ENCODE measurements at places on chromosomes 1 and 21.

DNA sequence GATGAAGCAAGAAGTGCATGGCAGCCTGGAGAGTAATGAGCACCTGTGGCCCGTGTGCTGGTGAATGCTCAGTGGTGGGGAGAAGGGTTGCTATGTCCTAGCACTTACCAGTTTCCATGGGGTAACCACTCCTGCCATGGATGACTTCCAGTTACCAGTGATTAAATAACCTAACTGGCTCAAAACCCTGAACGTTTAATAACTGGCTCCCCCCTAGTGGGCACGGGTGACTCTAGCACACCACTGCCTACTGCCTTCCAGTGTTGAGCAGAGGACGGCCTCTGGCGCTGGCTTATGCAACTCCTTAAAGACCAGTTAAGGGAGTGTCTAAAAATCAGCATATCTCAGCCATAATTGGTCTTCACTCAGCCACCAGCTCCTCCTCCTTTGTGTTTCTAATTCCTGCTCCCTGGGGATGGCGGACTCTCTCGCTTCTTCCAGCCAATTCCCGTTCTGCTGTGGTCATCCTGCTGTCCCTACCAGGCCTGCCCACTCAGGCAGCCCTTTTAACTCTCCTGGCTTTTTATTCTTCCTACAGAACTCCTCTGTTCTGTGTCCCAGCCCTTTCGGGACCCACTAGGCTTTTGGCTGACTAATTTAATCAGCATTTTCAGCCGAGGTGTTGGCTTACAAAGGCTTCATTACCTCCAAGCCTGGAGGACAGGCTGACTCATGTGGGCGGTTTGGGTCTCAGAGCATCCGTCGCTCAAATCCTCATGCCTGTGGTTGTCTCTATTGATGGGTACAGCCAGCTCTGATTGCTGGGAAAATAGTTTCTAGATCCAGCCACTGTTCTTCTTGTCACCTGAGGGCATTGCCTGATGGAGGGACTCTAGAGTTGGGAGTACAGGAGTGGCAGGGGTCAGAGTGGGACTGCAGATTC, 332.4 kb downstream of the CAMTA1 start:
- no peak for DNase-seq

DNA sequence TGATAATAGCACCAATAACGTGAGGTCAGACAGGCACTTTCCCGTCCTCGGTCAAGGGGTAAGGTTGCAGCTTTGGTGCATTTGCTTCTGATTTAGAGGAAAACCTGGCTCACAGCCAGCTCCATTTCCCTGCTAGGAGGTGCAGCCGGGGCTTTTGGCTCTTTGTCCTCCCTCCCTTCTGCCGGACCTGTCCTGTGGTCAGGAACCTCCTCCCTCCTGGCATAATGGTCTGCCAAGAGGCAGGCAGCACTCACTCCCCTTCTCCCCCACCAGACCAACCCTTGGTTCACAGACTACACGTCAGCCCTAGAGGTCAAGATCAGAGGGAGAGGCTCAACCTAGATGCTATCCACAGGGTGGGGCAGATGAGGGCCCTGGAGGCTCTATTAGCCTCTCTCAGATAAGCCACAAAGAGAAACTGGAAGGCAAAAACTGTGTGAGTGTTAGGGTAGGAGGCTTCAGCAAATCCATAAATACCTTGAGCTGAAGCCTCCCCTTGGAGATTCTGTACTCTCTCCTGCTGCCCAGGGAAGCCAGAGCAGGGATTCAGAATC, 64.8 kb downstream of the PLXNA2 start:
- no peak for DNase-seq

GRCh38 chr1:207805841-207806421, 54.1 kb downstream of the CD46 start:
- no peak for DNase-seq

DNA sequence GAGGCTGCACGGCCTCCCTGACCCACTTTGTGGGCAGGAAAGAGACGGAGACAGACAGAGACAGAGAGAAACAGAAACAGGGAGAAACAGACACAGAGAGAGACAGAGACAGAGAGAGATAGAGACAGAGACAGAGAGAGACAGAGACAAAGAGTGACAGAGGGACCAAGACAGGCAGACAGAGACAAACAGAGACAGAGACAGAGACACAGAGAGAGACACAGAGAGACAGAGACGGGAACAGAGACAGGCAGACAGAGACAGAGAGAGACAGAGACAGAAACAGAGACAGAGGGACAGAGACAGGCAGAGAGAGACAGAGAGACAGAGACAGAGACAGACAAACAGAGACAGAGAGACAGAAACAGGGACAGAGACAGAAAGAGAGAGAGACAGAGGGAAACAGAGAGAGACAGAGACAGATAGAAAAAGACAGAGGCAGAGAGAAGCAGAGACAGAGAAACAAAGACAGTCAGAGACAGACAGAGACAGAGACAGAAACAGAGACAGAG, 3.1 kb downstream of the COL6A1 start:
- DNase-seq, result no peak

DNA sequence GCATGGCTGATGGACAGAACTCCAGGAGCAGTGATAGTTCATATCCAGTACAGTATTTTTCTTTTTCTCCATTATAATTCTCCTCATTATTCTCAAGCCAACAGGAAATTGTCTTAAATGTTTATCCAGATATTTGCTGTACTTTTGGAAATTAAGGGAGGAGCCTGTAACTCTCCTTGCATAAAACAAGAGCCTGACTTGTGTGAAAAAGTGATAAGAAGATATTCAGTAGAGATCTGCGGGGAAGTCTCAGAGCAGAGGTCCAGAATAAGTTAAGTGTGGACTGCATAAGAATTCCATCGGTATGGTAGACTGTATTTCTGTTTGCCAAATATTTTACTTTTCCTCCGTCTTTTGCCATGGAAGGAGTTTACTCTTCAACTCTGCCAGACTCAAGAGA, 70.2 kb downstream of the BACH1 start:
- DNase-seq, result no peak

- DNase-seq, result no peak
These were observed 169.2 kb upstream of the LMO4 start for GRCh38 chr1:87159378-87159915.

DNA sequence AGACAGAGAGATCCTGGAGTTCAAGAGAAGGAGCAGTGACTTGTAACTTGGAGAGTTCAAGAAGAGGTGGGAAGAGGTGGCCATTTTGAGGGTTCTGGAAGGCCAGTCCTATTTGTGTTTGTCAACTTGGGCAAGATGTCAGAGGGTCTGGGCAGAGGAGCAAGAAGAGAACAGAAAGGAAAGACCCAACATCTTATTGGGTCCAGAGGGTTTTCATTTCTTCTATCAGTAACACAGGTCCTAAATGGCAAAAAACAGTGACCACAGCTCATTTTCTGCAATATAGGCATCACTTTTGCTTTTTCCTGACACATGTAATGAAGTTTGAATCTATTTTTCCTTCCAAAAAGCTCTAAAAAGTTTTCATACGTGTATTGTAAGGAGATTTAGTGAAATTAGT, 38.3 kb upstream of the MAP10 start:
- DNase-seq, result no peak

- DNase-seq, result no peak
These were observed 499.6 kb downstream of the MRPL39 start for GRCh38 chr21:25107708-25108107.

GRCh38 chr1:232029315-232029714, 402.7 kb downstream of the DISC1 start:
- no peak for DNase-seq

- DNase-seq, result no peak
These were observed 82.9 kb downstream of the NGF start for GRCh38 chr1:115255154-115255553.

- DNase-seq, result no peak
These were observed 15.6 kb upstream of the TTLL10 start for GRCh38 chr1:1157914-1158710.

DNA sequence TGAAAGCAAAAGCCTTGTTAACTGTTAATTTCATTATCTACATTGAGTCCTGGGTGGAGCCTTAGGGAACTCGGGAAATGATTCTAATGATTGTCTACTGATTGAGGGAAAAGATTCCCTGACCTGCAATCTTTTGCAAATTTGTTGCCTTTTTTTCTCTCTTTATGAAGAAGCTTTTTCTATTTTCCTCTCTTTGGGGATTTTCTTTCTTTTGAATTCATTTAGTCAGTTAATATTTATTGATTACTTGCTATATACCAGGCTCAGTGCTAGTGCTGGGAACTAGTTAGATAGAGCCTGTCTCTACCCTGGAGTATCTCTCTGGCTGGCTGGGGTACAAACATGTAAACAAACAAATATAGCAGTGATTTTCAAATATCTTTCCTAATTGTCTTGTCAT, 71.2 kb upstream of the CACYBP start:
- no peak for DNase-seq

DNA sequence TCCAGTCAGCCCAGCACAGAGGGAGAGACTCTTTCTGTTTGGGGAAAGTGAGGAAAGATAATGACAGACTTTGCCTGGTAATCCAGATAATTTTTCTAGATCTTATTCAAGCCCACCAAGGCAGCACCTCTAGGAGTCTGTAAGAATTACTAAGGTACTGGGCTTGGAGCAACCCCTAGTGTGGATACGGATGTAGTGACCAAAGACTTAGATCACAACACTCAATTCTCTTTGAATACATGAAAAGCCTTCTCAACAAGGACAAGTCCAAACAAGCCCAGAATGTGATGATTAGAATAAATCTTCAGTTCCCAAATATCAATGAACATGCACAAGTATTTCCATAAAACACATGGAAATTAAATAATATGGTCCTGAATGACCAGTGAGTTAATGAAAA, 206.9 kb downstream of the MRPL39 start:
- DNase-seq, result no peak

DNA sequence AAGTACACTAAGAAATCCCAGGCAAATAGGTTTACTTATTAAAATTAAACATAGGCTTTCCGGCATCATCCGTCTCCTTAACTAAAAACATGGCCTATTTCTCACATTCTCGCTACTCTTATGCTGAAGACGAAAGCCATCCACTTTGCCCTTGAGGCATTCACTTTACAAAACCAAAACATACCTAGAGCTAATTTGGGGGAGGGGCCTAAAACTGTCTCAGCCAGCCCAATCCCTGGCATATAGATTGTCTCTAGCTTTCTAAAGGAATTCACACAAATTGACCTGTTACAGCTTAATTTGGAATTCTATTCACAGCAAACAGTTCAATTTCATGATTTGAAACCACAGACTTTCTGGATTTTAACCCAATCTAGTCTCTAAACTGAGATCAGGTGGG, 34.8 kb downstream of the SLC35D1 start:
- DNase-seq, result no peak

- no peak for DNase-seq
These were observed 272.2 kb downstream of the LMO4 start for GRCh38 chr1:87600854-87601253.

DNA sequence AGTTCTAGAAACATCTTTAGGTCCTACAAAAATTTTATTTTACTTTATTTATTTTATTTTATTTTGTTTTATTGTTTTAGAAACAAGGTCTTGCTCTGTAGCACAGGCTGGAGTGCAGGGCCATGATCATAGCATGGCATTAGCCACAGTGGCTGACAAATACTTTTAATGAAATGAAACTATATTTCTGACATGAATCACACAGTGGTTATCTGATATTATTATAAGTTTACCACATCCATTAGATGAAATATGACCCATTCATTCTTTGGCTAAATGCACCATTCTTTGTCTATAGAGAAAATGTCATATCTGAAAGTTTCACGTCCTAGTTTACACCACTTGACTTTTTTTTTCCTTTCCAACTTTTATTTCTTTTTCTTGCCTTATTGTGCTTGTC, 613.4 kb upstream of the ADAMTS5 start:
- DNase-seq, result no peak

DNA sequence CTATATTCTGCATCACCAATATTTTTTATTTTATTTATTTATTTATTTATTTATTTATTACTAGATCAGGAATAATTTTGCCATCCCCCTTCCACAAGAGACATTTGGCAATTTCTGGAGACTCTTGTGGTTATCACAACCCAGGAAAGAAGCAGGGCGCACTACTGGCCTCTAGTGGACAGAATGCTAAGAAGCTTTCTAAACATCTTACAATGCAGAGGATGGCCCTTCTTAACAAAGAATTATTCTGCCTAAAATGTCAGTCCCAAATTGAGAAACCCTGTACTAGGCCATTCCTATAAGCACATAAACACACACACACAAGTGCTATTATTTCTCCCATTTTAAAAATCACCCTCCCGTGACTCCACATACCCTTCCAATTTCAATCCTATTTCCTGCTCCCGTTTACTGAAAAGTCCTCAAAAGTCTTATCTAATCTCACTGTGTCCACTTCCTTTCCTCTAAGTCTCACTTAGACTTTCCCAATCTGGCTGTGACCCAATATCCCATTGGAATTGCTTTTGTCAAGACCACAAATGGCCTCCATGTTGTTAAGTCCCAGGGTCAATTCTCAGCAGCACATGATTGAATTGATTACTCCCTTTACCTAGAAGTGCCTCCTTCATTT, 43.7 kb upstream of the RNF11 start:
- DNase-seq, result peak; percentile 44

DNA sequence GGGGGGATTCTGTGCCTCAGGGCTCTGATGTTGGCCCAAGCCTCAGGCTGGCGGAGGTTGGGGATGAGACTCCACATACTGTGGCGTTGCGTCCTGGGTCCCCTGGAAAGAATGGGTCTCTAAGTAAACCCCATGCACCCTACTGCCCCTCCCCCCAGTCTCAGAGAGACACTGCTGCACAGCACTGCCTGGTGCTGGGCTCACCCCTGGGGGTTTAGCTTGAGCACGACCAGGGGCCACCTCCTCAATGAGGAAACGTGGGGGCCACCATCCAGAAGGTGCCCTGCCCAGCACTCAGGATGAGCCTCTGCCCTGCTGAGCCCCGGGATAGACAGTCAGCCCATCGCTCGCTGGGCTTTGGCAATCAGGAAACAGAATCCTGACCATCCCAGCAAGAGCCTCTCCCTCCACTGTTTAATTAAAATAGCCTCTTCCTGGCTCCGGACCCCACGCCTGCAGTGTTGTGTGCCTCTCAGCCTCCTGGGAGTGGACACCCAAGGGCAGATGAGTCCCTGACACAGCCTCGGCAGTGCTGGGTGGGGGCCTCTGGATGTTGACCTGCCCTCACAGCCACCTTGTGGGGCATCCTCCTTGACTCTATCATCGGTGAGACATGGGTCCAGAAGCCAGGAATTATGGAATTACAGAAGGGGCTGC, 3.5 kb upstream of the KRTAP10-4 start:
- DNase-seq, result no peak

GRCh38 chr1:62796221-62796620, 12.3 kb downstream of the ATG4C start:
- no peak for DNase-seq

GRCh38 chr1:204072931-204073836, at the start of gene SOX13:
SOX13 (plus strand) TSS chr1:204073115; CDS start chr1:204112916, 39,801 bp downstream.
- peak; percentile 16 for DNase-seq

DNA sequence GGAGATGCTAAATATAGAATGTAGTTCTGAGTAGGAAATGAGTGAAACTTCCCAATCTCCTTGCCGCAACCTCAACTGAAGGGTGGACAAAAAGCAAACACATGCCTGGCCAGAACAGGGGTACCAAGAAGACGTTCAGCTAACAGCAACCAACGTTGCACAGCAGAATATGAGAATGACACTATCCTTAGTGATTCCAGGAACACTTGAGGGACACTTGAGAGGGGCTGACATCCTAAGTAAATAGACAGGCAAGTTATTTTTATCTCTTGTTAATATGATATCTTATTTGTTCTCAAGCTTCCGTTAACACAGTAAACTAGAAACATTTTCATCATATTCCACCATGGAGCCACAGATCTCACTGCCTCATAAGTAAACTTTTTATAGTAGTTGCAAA, 908 bp downstream of the KRTAP19-1 start:
- no peak for DNase-seq

- DNase-seq, result no peak
These were observed 339.5 kb downstream of the KCNH1 start for GRCh38 chr1:210794445-210794844.

Measured in CD4-positive, alpha-beta T cell treated with Interferon alpha-2 for 1 hour (primary cell).